Stimulated activated CD4-positive, alpha-beta T cell treated with anti-CD3 and anti-CD28 coated beads, Interleukin-4, amount 100 ng/mL, for 4 hours (primary cell): ENCODE measurements at places on chromosomes 3 and 15.
A peak's percentile ranks its signal among the peaks of the same experiment; 100 is the strongest.

DNA sequence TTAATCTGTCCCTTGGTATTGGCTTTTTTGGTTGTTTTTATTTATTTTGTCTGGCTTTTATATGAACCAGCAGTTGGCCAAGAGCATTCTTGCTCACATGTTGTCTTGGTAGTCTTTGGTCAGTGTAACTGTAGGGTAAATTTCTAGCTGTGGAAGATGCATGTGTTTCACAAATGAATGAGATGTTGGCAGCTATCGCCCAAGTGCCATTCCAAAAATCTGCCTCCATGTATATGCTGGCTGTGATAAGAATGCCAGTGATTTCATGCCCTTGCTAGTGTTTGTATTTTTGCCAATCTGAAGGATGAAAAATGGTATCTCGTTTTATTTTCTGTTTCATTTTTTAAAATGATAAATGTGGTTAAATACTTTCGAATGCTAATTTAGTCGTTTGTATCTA lies 50.1 kb downstream of the TLNRD1 start:
- no peak for DNase-seq

DNA sequence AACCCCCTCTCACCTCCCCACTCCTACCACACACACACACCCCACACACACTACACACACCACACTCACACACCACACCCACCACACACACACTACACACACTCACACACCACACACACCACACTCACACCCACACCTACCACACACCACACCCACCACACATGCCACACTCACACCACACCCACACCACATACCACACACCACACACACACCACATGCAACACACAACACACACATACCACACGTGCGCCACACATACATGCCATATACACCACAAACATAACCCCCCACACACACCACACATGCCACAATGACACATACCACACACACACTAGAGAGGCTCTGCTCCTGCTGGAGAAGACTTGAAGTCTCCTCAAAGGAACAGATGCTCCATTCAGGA lies 5.9 kb upstream of the ITPKA start:
- no peak for DNase-seq

DNA sequence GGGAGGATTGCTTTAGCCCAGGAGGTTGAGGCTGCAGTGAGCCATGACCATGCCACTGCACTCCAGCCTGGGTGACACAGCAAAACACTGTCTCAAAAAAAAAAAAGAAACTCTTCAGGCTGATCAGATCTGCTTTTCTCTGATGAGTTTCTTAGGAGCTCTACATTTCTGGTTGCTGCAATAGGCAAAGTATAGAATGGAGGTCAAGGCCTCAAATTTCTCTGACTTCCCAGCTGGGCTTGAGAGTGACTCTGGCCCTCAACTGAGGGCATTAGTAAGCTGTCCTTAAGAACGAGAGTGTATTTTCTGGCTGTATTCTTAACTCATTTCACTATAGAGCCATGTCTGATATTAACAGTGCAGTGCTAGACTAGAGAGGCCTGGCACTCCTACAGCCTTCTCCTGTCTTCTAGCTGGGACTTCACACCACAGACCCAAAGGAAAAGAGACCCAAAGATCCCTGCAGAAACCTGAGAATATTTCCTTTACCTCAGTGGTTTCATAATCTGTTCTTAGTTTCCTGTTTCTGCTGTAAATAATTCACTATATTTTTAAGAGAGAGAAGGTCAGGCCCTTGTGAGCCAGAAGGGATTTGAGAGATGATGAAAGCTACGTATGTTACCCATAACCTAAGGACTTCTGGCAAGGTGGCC lies 2.0 kb upstream of the NR1I2 start:
- DNase-seq = no peak

GRCh38 chr3:129747992-129748391 lies 141.5 kb upstream of the PLXND1 start:
- no peak for DNase-seq

DNA sequence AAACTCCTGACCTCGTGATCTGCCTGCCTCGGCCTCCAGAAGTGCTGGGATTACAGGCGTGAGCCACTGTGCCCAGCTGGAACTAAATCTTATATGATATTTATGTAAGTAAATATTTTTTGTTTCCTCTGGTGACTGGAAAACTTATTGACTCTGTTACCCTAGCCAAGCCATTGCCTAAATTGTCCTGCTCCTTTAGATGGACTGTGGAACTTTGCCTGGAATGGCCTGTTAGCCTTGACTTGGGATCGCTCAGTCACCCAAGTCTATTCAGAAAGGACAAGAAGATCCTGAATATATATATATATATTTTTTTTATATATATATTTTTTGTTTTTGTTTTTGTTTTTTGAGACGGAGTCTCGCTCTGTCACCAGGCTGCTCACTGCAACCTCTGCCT lies 113.9 kb downstream of the PDE8A start:
- DNase-seq = no peak

- DNase-seq = no peak
Measured at GRCh38 chr3:120284747-120285507, at the start of gene GPR156. Gene GPR156, minus strand, starts transcription at chr3:120285222. Its CDS starts 41,124 bp downstream, at chr3:120244098.

DNA sequence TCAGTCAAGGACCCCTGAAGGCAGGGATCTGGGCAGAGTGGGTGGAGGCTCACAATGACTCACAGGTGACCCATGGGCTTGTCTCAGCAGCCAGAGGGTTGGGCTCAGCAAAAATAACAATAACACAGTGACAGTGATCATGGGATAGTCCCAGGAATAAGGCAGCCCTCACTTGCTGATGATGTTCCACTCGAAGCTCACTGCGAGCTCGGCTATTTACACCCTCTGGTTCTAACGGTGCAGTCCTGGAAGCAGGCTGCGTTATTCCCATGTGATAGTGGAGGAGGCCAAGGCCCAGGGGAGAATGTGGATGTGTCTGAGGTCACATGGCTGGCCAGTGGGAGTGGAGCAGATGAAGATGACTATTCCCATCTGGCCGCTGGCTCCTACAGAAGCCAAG lies 16.2 kb downstream of the CCDC33 start:
- DNase-seq = no peak

DNA sequence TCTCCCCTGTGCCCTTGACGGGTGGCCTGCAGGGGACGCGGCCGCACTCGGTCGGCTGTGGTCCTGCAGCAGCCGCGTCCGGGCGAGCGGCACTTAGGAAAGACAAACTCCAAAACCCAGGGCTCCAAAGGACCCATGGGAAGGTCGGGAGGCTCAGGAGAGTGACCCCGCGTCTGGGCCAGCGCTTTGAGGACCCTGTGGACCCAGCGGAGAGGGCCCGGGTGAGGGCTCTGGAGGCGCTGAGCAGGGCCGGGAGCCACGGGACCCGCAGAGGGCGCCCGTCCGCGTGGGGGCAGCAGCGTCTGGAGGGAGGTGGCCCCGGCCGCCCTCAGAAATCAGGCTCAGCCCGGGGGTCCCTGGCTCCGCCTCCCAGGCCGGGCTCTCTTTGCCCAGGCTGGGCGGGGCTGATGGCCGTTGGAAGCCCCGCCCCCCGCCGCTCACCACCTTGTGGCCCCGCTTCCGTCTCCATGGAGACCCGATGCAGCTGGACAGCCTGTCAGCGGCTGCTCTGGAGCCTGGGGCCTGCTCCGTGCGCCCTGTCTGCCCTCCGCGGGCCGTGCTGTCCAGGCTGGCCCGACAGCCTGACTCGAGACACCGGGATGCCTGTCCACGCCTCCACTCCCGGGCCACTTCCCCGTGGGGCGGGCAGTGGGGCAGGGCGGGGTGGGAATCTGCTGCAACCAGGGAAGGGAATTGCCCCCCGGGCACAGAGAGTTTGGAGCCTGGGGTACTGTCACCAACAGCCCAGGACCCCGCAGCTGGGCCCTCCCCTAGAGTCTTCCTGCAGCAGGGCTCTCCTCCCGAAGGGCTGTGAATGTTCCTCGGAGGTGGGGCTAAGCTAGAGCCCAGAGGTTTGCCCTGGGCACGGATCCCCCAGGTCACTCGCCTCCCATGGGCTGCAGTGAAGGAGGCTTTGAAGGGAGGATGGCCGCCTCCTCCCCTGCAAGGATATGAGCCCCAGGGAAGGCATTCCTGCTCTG lies 34.8 kb upstream of the RPL32 start:
- DNase-seq = peak; percentile 21

GRCh38 chr3:36172699-36173098 lies 207.6 kb upstream of the STAC start:
- DNase-seq = no peak

DNA sequence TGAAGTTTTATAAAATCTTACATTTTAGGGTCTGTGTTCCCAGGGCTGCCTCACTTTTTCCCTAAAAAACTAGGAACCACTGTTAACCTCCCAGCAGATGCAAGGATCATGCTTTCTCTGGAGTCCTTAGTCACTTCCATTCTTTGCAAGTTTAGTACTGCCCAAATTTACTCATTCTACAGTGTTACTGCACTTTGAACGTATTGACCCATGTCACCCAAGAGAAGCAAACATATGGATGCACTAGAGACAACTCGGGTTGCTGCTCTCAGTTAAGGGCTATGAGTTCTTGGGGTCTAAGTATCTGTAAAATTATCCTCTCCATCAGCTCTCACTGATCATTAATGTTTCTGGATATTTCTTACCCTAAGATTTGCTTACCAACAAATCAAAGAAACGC lies 59.0 kb downstream of the LEO1 start:
- no peak for DNase-seq

DNA sequence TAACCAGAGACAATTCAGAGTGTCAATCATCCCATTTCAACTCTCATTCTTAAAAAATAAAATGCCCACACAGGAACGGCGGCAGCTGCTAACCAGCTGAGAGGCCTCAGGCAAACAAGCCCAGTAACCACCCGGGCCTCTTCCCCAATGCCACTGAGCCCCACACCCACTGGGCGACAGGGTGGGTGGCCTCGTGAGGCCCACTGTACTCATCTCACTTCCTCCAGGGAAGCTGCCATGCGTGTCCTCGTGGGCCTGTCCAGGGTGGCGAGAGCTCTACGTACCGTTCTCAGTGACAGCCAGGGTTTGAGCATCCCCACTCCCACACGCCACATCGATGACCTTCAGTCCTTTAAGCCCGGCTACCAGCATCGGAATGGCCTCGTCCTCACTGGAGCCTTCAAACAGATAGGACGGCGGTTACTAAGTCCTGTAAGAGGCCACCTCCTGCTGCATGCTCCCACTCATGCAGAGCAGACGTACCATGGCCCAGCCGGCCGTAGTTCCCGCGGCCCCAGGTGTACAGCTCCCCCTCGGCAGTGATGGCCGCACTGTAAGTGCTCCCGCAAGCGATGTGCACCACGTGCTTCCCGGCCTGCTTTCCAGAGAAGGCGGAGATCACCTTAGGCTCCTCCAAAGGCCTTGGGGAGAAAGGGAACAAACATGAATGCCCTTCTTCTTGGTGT lies 56.5 kb downstream of the HERC2 start:
- no peak for DNase-seq

- DNase-seq = peak; percentile 50
Measured at GRCh38 chr3:49703443-49703927, 14.1 kb downstream of the RNF123 start.

DNA sequence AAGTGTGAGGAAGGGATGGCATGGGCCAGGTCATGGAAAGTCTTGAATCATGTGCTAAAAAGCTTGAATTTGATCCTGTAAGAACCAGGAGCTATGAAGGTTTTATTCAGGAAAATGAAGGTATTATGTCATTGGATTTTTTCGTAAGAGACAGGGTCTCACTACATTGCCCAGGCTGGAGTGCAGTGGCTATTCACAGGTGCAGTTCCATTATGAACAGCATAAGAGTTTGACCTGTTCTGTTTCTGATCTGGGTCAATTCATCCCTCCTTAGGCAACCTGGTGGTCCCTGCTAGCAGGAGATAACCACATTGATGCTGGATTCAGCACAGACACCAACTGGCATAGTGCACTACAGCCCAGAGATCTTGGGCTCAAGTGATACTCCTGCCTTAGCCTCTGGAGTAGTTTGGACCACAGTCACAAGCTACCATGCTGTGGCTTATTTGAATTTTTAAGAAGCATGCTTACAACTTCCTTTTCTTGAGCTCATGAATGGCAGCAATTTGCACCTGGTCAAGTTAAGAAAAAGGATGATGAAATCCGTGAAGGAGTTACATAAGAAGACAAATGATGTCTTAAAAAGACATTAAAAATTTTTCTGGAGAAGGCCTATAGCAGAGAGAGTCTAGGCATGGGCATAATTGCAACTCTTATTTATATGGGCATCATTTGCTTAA lies 79.1 kb downstream of the CADPS start:
- no peak for DNase-seq

GRCh38 chr15:36982430-36982829 lies 117.9 kb downstream of the MEIS2 start:
- no peak for DNase-seq

DNA sequence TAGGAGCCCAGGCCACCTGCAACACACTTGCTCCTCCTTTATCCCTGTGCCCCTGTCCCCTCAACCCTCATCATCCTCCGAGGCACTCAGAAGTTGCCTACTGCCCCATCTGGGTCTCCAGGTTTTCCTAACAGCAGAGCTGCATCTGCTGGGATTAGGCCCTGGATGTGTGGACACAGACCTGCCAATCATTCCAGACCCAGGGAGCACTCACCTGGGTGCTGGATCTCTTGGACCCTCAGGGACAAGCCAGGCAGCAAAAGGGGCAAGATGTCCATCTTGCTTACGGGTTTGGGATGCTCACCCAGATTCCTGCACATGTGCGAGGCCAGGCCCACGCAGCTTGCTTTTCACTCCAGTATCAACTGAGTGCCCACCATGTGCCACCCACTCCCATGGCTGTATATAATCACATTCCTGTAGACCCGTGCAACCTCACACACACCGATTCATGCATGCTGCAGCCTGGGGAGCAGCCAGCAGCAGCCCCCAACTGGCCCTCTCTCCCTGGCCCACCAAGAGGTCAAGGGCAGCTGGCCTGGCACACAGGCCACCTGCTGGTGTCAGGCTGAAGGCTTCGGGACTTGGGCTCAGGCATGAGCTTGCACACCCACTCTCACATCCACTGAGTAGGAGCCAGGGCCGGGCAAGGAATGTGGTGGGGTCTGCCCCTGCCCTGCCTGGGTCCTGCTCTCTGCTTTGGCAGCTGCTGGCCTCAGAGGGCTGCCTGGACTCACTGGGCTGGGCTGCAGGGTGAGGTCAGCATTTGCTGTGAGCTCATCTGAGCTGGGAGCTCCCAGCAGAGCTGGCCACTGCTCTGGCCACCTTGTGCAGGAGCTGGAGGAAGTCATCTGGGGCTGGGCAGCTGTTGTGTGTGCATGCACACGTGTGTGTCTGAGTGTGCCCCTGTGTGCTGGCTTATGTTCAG lies 14.9 kb downstream of the PRKCD start:
- DNase-seq = no peak

GRCh38 chr3:170660139-170660538 lies 74.3 kb upstream of the SLC7A14 start:
- DNase-seq = no peak

DNA sequence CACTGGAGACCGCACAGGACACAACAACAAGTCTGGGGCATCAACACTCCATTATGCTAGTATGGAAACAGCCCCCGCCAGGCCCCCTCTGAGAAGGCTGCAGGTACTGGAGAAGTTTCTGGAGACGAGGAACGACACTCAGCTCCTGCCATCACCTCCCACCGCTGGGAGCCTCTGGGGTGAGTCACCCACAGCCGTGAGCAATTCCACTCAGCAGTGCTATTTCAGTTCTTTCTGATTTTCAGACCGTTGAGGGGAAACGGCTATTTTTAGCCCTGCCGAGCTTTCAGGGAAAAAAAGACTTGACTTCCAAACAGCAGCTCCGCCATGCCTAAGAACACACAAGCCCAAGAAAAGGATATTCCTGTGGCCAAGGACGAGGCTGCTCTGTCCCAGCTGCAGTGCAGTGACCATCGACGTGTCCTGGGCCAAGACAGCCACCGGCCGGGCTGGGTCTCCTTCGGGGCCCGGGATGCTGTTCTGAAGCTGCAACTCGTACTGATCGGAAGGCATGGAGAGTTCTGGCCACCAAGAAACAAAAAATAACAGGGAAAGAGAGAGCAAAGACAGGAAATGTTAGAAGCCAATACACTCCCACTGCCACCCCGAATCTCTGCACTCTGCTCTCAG lies 40.8 kb downstream of the NUP210 start:
- DNase-seq = no peak

GRCh38 chr3:140929446-140929845 lies 12.2 kb upstream of the SLC25A36 start:
- DNase-seq = no peak
